CD8-positive, alpha-beta memory T cell (primary cell): ENCODE measurements at places on chromosomes 1 and 21. TPM values are rescaled to one million over a fixed set of nuclear protein-coding genes. Genes with fewer than 3 reads are reported as not detected.

Gene DCST2
- total RNA-seq, result 0.16 TPM

Gene SRP9
- total RNA-seq, result 339 TPM

Gene C1orf116
- not detected for total RNA-seq

Gene SPRR1B
- not detected for total RNA-seq

Gene CDC42
- 347 TPM for total RNA-seq
